NK-92 treated with Interleukin-12 subunit alpha and Interleukin-12 subunit beta, amount 100 ng/mL, for 24 hours (cell line): ENCODE measurements at places on chromosomes 2 and 18.

- DNase-seq = no peak
Measured at GRCh38 chr2:207465894-207466293, 63.9 kb upstream of the CREB1 start.

DNA sequence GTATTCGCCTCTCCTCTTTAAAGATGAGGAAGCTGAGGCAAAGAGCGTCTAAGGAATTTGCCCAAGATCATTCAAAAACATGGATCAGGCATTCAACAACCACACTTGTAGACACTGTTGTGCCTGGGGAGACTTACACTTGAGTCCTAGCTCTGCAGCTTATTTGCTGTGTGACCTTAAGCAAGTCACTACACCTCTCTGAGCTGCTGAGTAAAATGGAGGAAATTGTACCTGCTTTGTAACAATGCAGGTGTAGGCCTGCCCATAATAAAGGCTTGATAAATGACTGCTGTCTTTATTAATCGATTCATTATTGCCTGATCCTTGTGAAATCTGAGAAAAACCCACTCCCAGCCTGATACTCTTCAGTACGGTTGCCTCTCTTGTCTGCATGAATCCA is 30.8 kb downstream of the EN1 start:
- no peak for DNase-seq

- no peak for DNase-seq
Measured at GRCh38 chr2:180907731-180908130, 72.7 kb upstream of the UBE2E3 start.

DNA sequence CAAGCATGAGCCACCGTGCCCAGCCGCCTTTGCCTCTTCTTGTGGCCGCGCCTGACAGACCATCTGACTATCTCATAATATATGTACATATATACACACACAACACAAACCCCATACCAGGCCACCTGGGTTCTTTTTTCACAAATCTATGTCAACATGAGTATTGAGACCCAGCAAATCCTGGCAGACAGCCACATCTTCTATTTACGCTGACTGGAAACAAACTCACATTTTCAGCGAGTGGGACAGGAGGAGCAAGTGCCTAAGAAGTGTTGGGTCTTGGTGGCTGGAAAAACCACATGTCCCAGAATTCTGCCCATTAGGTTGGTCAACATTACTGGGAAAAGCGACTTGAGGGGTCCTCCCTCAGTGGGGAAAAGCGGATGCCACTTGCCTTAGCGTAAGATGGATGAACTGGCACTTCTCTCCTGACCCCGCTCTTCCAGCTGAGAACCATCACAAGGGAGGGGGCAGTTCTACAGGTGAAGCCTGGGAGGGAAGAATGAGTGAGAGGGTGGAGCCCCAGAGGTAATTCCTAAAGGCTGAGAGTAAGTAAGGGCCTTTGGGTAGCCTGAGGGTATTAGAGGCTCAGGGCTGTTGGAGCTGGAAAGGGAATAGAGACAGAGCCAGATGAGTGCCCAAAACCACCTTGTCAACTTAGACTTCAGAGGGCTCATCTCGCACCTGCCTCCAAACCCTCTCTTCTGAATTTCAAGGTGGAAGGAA is 1.9 kb downstream of the SCYGR3 start:
- DNase-seq = no peak

- no peak for DNase-seq
Measured at GRCh38 chr2:233857511-233858141, 3.3 kb upstream of the HJURP start.

GRCh38 chr2:170433448-170433847 is 255.5 kb downstream of the MYO3B start:
- DNase-seq = no peak

DNA sequence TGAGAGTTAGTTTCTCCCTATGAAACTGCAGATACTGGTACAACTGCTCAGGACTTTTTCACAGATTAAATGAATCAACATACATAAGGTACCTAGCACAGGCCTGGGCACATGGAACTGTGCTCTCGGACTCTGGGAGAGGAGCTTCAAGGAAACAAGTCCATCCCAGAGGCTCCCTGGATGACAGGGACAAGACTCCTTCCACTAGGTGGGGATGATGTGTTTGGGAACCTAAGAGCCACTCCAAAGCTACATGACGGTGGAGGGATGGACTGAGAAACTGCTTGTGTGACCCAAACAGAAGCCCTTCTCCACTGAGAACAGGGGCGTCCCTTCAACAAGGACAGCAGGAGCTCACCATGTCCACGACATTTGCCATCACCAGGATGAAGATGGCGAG is 37.1 kb downstream of the CENPO start:
- DNase-seq = no peak

- no peak for DNase-seq
Measured at GRCh38 chr18:3463051-3463450, 13.1 kb downstream of the TGIF1 start.

DNA sequence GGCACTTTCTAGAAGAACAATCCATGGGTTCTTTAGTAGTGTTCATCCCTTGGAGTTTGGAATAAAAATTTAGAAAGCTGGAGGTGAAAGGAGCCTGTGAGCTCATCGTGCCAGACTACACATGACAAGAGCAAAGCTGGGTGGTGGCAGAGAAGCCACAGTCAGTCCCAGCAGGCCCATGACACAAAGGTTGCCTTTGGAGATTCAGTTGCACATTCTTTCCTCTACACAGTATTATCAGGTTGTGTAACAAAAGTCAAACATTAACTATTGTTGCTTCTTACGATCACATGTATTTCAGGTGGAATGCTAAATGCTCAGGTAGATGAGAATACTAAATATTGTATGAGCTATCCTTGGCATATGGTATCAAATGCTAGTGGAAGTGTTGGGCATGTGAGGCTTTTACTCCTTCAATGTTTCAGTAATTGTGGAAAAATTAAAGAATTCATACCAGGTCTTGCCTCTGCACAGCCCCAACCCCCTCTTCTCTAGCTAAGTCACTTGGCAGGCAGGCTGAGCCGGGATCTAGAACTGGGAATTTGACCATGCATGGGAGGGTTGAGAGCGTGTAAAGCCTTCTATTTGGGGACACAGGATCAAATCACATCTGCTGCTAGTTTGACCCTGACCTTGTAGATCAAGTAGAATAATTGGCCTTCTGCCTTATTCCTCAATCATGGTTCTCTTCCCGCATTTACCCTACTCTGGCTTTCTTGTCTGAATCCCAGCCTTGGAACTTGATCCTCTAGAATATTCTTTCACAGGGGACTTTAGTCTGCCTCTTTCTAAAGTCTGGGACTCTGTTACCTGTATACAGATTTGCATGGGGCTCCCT is 230.9 kb downstream of the GCA start:
- no peak for DNase-seq

DNA sequence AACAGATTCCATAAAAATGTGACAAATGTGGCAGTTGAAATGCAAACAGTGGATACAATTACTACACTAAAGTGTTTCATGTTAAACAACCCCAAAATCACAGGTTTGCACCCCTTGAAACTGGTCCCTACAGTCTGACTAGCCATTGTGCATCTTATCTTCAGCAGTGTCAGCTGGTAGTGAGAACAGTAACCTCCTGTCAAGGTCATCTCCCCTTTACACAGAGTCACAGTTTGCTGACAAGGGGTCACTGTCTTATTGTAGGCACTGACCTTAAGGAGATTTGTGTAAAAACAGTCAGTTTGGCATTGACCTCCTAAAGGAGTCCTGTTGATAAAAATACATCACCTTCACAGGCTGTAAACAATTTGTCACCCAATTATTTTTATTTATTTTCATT is 37.3 kb upstream of the TTC21B start:
- no peak for DNase-seq

DNA sequence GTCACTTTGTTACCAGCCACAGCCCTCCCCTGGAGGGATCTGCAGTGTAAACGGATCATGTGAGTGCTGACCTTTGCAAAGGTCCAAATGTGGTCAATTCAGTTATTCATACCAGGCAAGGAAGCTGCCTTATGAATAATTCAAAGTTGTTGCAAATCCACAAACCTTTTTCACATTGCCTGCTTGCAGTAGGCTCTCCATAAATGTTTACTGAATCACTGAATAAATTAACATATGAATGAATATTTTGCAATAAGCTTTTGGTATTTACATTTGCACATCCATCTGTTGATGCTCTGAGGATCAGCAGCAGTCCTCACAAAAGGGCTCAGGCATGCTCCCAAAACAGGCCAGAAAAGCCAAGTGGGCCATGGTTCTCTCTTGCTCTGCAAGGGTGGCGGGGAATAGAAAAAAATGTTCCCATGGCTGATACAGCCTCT is 156.8 kb downstream of the VAPA start:
- no peak for DNase-seq

DNA sequence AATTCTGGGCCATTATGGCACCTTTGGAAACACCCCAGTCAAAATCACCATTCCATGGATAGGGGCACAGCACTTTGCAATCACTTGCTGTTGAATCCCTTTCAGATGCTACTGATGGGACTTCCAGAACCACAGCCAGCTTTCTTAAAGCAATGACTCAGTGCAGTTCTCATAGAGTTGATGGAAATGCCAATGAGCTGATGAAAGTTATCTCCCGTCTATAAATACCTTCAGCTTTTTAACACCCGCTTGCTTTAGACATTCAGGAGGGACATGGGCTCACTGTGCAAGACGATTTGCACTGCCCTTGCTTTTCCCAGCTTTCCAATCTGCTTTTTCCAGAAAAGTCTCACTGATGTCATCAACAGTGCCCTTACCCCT is 66.7 kb upstream of the RPL31 start:
- DNase-seq = no peak

DNA sequence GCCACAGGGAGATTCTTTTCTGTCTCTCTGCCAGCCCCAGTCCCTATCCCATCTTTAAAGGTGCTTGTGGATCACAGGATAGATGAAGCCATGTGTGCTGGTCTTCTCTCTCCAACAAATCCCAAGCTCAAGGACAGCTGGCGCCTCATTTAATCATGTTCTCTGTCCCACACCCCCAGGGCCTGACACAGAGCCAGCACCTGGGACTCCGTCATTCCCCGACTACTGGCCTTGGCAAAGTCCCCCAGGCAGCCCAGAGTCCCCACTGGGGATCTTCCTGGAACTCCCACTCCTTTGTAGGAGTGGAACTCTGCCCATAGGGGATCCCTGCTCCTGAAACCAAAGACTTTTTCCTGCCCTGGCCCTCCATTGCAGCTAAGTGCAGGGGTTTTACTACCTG is 60.8 kb downstream of the MTHFD2 start:
- no peak for DNase-seq

- DNase-seq = no peak
Measured at GRCh38 chr2:12990523-12990922, 273.8 kb downstream of the TRIB2 start.

- peak; percentile 6 for DNase-seq
Measured at GRCh38 chr2:70643715-70644114, 90.1 kb upstream of the TGFA start.

GRCh38 chr2:54545702-54546450 is 89.7 kb downstream of the SPTBN1 start:
- DNase-seq = no peak

- no peak for DNase-seq
Measured at GRCh38 chr2:164717000-164717803, 95.9 kb upstream of the GRB14 start.

DNA sequence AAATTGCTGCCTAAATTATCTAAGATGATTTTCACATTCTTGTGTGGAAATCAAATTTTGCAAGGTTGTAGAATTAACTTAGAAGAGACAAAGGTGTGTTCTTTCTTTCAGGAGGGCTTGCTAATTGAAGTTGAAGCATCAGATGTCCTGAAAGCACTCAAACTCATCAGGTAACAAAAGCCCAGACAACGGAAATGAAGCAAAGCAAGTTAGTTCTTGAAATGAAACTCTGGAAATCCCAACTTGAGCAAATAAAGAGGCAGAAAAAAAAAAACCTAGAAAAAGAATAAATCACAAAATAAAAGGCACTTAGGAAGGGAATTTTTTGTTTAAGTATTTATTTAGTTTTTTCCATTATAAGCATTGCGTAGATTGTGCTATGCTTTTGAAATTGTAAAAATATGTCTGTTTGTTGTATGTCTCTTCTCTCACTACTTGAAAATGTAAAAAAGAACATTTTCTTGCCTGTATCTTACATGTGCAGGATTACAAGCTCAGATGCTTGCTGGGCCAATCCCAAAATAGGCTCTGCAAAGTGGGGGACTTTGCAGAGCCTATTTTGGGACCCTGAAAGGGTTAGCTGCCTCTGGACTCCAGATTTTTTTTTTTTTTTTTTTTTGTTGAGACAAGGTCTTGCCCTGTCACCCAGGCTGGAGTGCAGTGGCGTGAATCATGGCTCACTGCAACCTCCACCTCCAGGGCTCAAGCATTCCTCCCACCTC is 46.7 kb downstream of the FAM161A start:
- no peak for DNase-seq

- no peak for DNase-seq
Measured at GRCh38 chr2:184357033-184357432, 241.3 kb upstream of the ZNF804A start.

DNA sequence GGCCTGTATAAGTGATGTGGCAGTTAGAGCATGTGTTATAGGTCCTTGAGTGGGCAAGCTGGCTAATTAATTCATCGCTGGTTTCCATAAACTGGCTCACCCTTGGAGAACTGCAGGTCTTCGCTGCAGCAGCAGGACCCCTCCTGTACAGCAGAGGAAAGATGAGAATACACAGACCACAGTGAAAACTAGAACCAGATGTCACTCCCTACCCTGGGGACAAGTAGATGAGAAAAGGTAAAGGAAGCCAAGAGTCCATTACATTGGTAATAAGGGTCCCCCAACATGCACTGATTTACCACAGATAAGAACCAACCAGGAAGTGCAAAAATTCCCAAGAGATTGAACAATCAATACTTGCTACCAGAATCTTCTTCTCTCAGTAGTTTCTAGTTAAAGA is 415.6 kb upstream of the LYPD1 start:
- no peak for DNase-seq

GRCh38 chr2:96554293-96555145 is 18.0 kb downstream of the ARID5A start:
- DNase-seq = peak; percentile 32

DNA sequence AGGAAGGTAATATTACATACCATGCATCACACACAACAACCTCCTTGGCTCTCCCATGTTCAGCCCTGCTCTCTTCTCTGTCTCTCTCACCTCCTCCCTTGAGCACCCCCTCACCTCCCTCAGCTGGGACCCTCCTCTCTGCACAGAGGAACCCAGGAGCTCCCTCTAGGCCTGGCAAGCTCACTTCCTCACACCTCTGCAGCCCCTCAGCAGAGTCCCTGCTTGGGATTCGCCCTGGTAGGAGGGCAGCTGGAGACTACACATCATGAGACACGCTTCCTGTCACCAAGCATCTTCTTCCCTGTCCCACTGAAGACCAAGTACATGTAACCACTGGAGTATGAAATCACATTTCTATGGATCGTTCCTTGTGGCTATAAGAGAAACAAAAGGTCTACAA is 51.0 kb downstream of the ADD2 start:
- no peak for DNase-seq

GRCh38 chr18:30489890-30490643 is 552.5 kb downstream of the DSC3 start:
- DNase-seq = no peak

- no peak for DNase-seq
Measured at GRCh38 chr2:33277002-33277426, 199.4 kb upstream of the RASGRP3 start.
